ENCODE measurements at places on chromosomes 2 and 18. TPM values are rescaled to one million over a fixed set of nuclear protein-coding genes. Genes with fewer than 3 reads are reported as not detected.

GRCh38 chr2:226124548-226125011 is 675.0 kb downstream of the IRS1 start:
- DNase-seq = no peak

DNA sequence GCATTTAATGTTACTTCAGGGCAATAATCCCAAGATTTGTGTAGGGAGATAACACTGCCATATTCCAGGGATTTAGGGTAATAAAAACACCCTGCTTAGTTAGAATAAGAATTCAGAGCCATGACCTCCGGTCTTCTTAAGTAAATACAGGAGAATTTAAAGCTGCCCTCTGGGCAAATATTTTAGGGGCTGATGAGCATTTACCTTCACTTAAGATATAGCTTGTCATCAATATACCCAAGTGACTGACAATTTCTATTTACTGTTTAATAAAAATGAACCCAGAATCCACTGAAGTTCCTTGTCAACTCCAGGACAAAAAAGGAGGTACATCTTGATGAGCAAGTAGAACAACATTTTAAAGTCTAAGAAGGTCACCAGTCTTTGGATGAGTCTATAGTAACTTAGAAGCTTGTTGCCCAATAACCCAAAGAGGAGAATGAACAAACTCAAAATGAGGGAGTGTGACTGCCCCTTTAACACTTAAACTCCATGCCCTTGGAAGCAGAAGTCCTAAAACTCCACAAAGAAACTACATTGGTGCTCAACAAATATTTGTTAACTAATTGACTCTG is 24.3 kb upstream of the IKZF2 start:
- DNase-seq = no peak

DNA sequence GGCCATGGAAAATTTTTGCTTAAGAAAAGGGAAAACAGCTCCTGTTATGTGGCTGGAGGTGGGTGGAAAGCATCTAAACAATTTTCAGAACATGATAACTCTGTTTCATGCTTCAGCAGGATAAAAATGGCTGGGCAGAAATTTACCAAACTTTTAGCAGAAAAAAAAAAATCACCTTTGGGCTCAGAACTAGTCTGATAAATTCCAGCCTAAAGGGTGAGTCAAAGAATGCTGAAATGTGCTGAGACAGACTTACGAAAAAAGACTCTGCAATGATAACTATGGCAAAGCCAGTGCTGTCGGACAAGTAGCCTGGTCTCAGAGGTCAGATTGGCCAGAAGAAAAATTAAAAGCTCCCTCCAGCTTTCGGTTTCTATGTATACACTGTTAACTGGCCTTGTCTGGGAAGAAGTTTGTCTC is 123.6 kb downstream of the LRATD1 start:
- DNase-seq = no peak

DNA sequence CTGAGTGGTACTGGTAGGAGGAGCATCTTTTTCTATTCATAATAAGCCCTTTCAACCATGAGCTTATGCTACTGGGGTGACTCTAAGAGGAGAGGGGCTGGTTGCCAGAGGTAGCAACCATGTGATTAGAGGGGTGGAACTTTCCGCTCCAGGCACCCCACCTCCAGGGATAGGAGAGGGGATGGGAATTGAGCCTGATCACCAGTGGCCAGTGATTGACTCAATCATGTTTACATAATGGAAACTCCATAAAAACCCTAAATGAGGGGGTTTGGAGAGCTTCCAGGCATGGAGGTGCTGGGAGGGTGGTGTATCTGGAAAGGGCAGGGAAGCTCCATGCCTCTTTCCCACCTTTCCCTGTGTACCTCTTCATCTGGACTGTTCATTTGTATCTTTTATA is 46.6 kb upstream of the RHOB start:
- no peak for DNase-seq

HMSD gene
- not detected for total RNA-seq

MAT2A gene
- total RNA-seq = 511 TPM

DNA sequence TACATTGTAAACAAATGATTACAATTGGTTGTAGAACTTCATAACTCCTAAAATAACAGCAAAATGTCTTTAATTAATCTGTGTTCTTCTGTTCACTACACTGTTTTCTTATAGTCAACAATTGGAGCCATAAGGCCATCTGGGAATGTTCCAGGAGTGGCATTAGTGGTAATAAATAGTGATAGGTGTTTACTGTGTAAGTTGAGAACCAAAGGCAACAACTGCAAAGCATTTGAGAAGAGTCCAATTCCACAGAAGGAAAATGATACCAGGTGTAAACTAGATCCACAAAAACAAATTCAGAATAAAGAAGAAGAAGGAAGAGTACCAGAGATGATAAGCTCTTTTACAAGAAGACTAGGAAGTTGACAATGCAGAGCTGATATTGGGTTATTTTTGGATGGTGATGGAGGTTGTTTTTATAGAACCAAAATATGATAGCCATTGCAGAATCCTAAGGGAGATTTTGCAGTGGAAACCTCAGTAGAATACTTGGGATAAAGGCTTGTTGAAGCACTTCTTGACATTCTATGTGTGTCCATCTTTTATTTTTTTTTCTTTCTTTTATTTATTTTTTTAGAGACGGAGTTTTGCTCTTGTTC is 52.9 kb downstream of the ANTXR1 start:
- no peak for DNase-seq

GRCh38 chr2:46388881-46389280 is 90.5 kb upstream of the TMEM247 start:
- DNase-seq = no peak

- no peak for DNase-seq
These were observed 146.3 kb downstream of the GCA start for GRCh38 chr2:162490052-162490717.

TAF4B gene
- total RNA-seq = 10.7 TPM

DNA sequence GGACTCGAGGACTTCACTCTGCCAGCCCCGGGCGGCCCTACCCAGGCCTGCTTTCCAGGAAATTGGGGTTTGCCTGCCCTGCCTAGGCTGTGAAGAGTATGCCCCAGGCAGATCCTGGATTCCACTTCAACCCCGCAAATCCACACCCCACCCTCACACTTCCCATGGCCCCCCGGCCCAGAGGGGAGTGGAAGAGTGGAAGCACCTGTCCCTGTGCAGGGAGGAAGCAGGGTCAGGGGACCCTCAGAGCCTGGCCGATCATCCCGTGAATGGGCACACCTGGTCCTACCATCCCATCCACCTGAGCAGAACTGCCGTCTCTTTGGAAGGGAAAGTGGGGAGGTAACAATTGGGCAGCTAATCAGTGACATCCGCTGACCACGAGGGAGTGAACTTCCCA is 245.2 kb downstream of the EIPR1 start:
- no peak for DNase-seq

UPP2 gene
- 0.11 TPM for total RNA-seq

WDFY1 gene
- total RNA-seq = 87.7 TPM

SERPINB11 gene
- not detected for total RNA-seq
